Ovary (tissue), 10 donors: ENCODE measurements at places on chromosomes 7 and 10. TPM values are rescaled to one million over a fixed set of nuclear protein-coding genes. Genes with fewer than 3 reads are reported as not detected.

GRCh38 chr7:148800677-148801076 lies 83.4 kb downstream of the EZH2 start:
- H3K27ac ChIP-seq, result no peak overlapping the region
- no peak overlapping the region for H3K4me3 ChIP-seq
- no peaks in the 10 kb centered on the region for H3K36me3 ChIP-seq
- no peaks in the 10 kb centered on the region for H3K27me3 ChIP-seq

- H3K27me3 ChIP-seq, result no peaks in the 10 kb centered on the region
- H3K36me3 ChIP-seq, result no peaks in the 10 kb centered on the region
- H3K4me1 ChIP-seq, result peaks cover 1% of the 10 kb centered on the region
- peak; percentile 85 for DNase-seq
- peak overlapping the region; percentile 98 for H3K4me3 ChIP-seq
Measured at GRCh38 chr10:91163869-91164474, 56.5 kb upstream of the PCGF5 start.

Gene VSTM2A
- total RNA-seq, result not detected

Gene HOXA5
- total RNA-seq, result 1.4 TPM

DNA sequence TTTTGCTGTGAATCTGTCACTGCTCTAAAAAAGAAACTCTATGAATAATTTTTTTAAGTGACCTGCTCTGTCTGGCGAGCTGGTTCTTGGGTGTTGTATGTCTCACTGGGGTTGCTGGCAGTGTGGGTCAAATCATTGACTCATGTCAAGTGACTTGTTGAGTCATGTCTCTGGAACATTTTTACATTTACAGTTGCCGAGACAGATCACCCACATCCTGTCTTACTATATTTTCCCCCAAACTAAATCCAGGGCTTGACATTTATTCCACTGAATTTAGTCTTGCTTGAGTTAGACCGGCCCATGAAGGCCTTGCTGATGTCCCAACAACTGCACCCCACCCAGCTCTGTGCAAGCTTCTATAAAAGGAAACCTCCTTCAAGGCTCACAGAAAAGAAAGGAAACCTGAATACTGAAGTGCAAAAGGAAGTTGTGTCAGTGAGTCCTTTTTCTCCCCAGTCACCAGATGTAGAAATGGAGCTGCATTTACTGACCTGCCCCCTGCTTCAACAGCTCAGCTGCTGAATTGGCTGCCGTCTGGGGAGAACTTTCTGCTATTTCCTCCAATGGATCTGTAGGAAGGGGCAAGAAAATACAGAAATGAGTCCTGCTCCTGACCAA lies 290.3 kb downstream of the TNS3 start:
- no peak overlapping the region for H3K27ac ChIP-seq
- no peak overlapping the region for H3K4me3 ChIP-seq
- DNase-seq, result no peak
- peaks cover 6% of the 10 kb centered on the region for H3K4me1 ChIP-seq
- H3K27me3 ChIP-seq, result no peaks in the 10 kb centered on the region

Gene PKD2L1
- not detected for total RNA-seq

DNA sequence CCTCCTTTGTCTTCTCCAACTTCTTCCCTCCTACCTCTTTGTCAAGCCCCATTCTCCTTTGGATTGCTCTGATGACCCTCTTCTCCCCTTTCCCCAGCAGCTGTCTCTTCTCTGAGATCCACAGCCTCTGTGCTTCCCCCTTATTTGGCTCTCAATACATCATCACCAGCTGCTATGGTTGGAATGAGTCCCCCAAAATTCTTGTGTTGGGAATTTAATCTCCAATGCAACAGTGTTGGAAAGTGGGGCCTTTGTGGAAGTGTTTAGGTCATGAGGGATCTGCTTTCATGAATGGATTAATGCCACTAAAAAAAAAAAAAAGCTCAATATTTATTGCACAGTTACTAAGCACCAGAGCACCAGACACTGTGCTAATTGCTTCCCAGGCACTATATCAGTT lies 39.2 kb upstream of the FRMD4A start:
- no peaks in the 10 kb centered on the region for H3K36me3 ChIP-seq
- H3K4me3 ChIP-seq, result no peak overlapping the region
- no peaks in the 10 kb centered on the region for H3K4me1 ChIP-seq
- H3K27me3 ChIP-seq, result no peaks in the 10 kb centered on the region
- no peak overlapping the region for H3K27ac ChIP-seq
